ENCODE measurements at places on chromosomes 7 and 10.
A peak's percentile ranks its signal among the peaks of the same experiment; 100 is the strongest.

DNA sequence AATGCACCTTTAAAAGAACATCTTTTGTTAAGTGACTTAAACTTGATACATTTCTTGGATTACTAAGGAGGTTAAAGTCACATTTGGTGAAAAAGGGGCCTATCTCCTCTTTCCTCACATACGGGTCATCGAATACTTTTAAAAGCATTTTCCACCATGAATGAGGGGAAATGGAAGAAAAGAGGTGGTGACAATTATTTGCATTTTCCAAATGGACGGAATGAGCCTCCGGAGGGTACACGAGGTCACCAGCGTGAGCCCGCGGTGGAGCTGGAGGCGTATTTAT, 1.0 kb upstream of the BMPR1A start:
- no peak for DNase-seq

DNA sequence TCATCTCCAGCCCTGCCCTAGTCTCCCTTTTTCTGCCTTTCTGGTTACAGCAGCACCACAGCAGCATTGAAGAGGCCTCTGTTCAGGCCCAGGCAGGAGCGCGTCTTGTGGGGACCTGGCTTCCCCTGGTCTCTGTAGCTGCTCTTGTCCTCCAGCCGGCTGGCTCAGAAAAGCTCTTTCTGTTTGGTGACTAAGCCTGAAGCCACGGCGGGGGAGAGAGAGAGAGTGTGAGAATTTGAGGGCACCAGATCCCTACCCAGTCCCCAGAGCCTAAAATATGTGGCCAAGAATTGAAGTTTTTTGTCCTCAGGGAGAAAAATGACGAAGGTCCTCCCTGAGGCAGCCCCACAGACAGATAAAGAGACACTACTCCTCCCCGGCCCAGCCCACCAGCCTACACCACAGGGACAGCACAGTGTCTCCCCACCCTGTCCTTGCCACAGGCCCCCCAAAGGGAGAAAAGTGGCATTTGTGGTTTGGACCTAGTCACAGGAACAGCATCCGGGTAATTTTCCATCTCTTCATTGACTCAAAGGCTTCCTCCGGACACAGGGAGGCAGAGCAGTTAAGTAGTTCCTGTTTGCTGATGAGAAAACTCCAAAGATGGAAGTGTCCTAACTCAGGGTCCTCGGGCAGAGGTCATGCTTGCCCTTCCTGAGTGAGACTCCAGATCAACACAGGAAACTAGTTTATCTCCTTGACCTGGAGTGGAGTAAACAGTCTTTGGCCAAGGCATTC, 13.3 kb upstream of the FAM180A start:
- peak; percentile 21 for DNase-seq

- DNase-seq = no peak
Measured at GRCh38 chr10:31932838-31933237, 4.2 kb upstream of the ARHGAP12 start.

DNA sequence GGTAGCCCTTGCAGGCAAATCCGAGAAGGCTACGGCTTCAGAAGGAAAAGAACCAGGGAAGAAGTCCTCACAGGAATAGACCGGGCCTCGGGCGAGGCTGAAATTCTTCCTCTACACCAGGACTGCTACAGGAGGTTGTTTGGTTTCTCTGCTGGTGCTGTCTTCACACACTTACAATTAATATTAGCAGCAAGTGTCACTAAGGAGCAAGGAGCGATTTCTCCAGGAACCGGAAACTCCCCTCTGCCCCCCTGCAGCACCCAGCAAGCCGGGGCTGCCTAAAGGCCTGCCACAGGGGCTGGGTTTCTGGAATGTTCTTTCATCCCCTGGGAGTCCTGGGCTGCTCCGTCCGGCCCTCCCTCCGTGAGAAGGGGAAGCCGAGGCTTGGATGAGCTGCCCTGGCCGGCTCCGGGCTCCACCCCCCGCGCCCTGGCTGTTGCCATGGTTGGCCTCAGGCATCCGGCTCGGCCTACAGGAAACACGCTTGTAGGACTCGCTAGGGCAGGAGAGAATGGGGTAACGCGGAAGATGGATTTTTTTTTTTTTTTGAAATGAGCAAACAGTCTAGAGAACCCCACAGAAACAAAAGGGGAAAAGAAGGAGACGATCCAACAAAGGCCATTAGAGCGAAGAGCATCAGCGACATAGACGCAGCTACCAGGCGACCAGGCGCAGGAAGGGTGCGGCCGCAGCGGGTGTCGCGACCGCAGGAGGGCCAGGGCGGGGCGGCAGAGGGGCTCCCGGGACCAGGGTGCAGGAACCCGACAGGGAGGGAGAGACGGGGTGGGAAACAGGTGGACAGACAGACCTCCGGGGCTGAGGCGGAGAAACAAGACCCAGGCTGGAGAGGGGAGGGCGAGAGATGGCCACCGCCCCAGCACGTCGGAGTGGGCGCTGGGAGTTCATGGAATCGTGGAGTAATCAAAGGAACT, 33.0 kb downstream of the EN2 start:
- peak; percentile 82 for DNase-seq

DNA sequence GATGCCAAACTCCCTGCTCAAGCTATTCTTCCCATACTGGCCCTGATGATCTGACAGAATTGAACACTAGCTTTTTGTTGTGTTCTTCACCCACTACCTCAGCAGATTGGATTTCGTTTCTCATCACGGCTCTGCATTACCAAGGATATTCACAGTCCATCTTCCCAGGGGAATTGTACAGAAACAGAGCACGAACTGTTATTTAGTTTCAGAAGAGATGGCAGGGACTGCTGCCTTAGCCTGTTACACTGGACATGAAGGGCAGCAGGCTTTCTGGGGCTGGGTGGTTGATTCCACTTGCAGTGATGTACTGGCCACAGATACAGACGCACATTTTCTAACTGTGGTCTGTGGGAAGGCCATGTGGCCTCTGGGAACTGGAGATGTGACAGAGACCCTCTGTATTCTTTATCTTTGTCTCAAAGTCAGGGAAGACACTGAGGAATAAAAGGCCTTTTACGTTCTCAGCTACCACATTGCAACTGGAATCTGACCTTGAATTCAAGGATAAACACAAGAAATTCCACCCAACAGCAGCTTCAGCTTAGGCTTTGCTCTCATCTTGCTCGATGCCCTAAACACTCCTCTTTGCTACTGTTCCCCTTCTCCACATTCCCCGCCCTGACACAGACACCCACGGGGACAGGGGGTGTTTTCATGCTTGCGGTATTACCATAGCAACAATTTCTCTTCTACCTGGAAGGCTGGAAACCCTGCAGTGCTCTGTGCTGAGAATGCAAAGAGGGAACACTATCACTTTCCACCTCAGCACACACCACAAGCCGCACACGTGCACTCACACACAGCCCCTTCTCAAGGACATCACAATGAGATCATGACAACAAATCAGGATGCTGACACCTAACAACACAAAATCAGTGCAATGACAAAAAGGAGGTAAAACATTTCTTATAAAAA, 81.7 kb downstream of the RNF216 start:
- DNase-seq = no peak

GRCh38 chr10:133280391-133281059, 3.9 kb upstream of the ADAM8 start:
- DNase-seq = no peak

- no peak for DNase-seq
Measured at GRCh38 chr10:49651039-49651835, 28.2 kb upstream of the C10orf53 start.

DNA sequence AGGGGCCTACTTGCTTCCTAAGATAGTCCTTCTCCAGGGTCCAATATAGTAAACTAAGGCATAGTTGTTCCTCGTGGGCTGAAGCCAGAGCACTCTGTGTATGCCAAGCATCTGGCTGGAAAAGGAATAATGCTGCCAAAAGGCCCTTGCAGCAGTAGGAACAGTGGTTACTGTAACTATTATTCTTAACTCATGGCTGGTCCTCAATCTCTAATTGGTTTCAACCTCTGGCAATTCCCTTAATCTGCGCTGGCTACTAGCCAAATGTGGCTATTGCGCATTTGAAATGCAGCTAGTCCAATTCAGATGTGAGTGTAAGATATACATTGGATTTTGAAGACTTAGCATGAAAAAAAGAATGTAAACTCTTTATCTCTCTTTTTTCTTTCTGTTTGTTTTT, 27.8 kb upstream of the LBX1 start:
- no peak for DNase-seq

GRCh38 chr7:108525327-108525984, 479 bp downstream of the PNPLA8 start:
- peak; percentile 78 for DNase-seq
